ENCODE measurements at places on chromosomes 1 and 21.
A peak's percentile ranks its signal among the peaks of the same experiment; 100 is the strongest.

GRCh38 chr1:197844651-197845050 is 57.8 kb upstream of the C1orf53 start:
- no peak for DNase-seq

GRCh38 chr1:30005972-30006619 is 717.3 kb downstream of the MATN1 start:
- DNase-seq = no peak

DNA sequence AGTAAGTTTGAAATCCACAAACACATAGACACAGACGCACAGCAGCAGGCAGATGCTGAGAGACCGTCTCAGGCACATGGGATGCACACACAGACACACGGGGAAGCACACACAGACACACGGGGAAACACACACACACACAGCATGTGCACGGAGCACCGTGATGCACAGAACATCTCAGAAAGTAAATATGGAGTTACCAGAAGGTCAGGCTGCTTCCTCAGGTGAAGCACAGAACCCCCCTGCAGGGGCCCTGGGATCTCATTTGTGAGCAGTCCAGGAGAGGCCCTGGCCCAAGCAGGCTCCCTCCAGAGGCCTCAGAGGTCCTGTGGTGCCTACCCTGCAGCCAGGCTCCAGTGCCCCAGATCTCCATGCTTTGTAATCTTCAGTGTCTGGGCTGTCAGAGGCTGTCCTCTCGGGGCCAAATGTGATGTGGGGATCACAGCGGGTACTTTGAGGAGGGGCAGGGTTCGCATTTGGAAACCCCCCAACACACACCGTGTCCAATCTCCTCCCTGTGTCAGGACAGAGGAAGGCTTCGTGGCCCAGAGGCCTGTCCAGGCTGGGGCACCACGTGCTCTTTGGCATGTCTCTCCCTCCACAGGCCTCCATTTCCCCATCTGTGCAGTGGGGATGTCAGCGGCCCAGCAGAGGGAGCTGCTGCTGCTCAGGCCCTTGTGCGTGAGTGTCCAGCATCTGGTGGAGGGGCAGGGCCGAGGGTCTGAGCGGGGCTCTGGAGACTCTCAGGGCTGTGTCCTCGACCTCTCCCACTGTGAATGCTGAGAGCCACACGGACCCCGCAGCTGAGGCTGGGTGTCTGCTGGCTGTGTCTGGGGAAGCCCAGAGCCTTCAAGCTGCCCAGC is 23.0 kb upstream of the PRSS38 start:
- no peak for DNase-seq

- no peak for DNase-seq
These were observed 242.8 kb downstream of the DISC1 start for GRCh38 chr1:231869364-231869763.

DNA sequence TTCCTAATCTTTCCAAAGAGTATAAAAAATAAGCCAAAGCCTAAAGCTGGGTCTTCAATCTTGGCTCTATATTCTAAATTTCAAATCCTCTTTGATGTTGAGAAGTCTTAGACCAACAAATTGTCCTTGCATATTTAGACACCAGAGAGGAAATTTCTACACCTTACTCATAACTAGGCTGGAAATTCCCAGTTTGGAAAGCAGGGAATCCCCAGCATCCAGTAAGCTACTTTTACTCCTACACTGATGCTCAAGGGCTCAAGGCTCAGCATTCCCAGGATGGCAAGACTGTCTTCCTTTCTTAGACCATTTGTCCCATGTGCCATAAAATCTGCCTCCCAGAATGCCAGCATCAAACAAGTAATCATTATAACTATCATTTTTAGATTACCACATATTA is 28.3 kb downstream of the PRDX6 start:
- no peak for DNase-seq

DNA sequence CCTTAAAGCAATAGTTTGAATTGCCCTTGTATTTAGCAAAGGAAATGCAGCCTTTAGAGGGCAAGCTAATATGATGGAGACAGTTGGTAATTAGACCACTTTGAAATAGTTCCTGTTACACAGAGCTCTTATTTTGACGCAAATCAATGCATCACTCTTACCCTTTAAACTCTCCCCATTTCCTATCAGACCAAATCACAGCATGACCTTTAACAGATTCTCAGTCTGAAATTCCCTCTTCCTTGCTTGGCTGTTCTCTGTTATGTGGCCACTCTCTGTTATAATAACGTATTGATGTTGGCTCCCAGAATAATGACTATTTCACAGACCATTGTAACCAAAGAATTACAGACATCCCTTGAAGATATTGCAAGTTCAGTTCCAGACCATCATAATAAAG is 66.9 kb upstream of the NGF start:
- DNase-seq = no peak

- DNase-seq = no peak
These were observed 1.5 kb downstream of the PHGDH start for GRCh38 chr1:119713039-119713748.

DNA sequence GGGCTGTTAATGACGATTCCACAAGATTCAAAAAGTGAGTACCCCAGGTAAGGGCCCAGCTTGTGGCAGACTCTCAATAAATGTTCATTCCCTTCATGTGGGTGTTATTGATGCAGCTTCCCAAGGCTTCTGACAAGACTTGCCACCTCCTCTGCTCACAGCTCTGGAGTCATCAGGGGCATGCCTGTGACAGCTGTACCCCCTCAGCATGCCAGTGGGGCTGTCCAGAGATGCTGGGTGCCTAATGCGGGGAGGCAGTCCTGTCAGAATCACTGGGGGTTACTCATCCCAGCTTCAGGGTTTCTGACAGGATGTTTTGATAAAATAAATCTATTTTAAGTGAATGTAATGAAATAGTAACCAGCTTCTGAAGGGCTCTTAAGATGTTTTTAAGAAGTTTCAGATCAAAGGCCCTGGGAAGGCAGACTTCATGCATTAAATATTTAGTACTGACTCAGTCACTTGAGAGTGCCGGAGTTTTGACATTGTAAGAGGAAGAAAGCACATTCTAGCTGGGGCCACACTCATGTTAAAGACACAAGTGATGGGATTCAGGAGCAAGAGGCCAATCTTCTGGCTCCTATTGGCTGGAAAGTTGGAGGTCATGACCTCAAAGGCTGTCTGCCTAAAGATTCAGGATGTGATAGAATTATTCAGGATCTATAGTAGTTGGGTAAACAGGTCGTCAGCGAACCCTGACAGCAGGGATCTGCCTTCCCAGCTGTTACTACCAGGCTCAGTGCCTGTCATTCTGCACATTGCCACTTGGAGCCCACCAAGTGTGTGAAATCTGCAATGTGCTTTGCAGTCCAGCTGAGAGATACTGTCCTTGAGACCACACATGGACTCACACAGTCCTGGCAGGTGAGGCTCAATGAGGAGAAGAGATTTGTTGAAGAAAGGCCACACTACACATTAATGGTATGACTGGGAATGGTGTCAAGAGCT is 239.6 kb upstream of the BEND5 start:
- DNase-seq = no peak

GRCh38 chr1:185074307-185074706 is 28.9 kb downstream of the RNF2 start:
- DNase-seq = no peak

- no peak for DNase-seq
These were observed 110.0 kb upstream of the SERBP1 start for GRCh38 chr1:67540025-67540732.

DNA sequence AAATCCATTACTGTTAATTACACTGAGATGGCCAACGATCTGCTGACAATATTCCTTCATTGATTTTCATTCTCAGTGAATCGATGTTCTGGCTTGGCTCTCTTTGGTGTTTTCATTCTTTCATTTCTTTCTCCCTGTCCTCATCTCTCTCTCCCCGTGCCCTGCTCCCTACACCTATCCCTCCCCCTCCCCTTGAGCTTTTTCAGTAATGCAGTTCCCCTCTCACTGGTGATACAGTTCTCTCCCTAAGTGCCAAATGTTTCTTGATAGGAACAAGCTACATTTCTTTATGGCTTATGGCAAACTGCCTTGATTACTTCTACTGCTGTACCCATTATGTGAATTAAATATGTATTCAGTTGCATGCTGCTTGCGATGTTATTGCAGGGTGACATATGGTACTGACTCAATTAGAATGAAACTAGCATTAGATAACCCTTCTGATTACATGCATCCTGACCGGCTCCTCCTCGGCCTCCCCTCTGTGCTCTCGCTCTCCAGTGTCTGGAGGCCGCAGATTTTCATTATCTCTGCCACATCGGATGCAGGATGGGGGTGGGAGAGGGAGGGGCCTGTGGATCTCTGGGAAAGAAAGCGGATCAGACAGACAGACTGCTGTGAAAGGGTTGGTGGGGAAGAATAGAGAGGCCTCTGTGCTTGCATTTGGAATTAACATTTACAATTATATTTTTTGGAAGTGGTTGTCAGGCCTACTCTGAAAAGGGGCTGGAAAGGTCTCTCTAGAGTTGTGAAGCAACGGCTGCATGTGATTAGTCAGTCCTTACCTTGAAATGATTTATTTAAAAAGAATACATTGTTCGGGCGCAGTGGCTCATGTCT is 130.9 kb downstream of the PBX1 start:
- DNase-seq = no peak

DNA sequence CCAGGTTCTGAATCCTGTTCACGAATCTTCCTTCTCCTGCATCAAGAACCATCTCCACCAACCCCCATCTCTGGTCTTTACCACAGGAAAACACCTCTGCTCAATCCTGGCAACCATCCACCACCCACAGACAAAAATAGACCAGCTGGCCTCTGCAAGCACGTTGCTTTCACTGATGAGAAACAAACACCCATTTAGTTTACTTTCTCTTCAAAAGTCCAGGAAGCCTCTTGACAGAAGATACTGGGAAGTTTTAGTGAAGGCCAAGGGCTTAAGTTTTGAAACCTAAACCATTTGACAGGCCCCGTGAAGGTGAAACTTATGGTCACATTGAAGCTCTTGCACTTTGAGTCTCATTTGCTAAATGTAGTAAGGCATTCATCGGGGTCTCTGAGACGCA is 122.6 kb upstream of the PPP2R5A start:
- DNase-seq = no peak

- no peak for DNase-seq
These were observed 32.8 kb upstream of the ZNF281 start for GRCh38 chr1:200442537-200443156.

GRCh38 chr1:98651116-98651632 is 10.3 kb upstream of the SNX7 start:
- no peak for DNase-seq

- DNase-seq = no peak
These were observed 357.9 kb upstream of the USP24 start for GRCh38 chr1:55572878-55573734.

DNA sequence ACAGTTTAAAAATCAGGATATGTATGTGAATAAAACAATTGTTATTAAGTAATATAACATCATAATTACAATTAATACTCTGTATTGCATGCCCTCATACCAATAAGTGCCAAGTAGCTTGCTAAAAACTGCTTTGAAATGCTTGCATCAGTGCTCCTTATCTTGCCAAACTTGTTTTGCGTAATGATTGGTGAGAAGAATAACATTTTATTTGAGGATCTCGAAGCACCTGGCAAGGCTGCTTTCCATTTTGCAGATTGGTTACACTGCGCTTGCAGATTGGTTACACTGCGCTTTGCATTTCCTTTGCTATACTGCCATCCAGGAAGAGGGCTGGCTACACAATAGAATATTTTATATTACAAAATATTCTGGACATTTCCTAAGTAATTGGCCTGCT is 1.7 kb upstream of the PBX1 start:
- no peak for DNase-seq

DNA sequence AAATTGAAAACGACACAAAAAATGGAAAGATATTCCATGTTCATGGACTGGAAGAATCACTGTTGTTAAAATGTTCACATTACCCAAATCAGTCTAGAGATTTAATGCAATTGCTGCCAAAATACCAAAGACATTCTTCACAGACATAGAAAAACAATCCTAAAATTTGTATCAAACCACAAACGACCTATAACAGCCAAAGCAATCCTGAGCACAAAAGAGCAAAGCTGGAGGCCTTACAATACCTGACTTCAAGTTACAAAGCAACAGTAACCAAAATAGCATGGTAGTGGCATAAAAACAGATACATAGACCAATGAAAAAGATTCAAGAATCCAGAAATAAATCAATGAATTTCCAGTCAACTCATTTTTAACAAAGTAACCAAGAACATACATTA is 1077.3 kb downstream of the KCNT2 start:
- no peak for DNase-seq

DNA sequence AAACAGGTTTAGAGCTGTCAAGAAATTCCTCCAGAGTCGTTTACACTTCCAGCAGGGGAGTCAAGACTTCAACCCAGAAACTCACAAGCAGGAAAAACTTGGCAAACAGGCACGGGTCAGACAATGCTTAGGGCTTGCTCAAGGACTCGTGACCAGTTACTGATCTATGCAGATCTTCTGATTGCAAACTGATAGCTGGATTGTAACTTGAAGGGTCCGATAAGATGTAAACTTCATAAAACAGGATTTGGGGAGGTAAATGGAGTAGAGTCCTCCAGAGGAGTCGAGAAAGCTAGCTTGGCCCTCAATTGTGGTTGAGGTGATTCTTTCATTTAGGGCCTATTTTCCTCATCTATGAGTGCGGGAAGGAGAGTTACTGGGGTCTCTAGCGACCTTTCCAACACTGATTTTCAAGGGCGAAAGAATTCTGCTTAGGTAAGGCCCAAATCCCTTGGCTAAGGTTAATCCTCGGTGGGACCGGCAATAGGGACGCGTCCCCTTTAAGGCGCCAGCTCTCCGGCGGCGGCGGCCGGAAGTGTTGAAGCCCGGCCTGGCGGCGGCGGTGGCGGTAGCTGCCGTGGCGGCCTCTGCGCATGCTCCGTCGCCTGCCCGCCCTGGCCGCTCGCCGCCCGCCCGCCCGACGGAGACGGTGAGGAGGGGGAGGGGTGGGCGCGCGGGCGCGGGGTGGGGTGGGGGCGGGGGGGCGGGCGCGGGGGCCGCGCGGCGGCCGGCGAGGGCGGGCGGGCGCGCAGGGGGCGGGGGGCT is at the start of gene GMEB1:
GMEB1 (plus strand) TSS at position 594 of the 765 bp plus-strand sequence. CDS start 14,829 bp downstream, outside the sequence.
- DNase-seq = peak; percentile 81

GRCh38 chr1:218869276-218869675 is 304.4 kb upstream of the LYPLAL1 start:
- DNase-seq = no peak

DNA sequence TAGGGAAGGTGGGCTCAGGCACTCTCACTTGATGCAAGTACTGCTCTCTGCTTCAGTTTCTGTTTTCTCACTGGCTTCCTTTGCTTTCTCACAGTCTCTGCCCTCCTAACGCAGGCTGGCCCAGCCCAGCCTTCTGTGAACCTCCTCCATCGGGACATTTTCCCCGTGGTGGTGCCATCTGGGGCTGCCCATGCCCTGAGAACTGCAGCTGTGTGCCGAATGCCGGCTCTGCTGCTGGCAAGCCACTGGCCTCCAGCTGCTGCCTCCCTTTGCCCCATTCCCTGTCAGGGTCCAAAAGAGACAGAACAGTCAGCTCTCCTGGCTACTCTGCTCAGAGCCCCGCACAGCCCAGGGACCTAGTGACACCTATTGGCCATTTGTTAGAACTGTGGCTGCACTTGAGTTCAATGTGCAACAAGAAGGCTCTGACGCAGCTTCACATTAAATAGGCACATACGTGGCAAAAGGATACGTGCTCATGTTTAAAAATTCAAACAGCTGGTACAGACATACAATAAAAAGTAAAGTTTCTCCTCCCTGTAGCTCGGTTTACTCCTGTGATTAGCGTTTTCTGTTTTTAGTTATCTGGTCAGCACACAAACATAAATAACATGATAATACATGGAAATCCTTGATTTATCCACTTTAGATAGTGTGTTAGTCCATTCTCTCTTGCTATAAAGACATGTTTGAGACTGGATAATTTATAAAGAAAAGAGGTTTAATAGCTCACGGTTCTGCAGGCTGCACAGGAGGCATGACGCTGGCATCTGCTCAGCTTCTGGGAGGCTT is 46.6 kb downstream of the FCRL5 start:
- peak; percentile 7 for DNase-seq

Measured in effector memory CD8-positive, alpha-beta T cell (primary cell).